ENCODE measurements at places on chromosomes 7 and 10. TPM values are rescaled to one million over a fixed set of nuclear protein-coding genes. Genes with fewer than 3 reads are reported as not detected.

- H3K27me3 ChIP-seq: no peaks in the 10 kb centered on the region
- no peak overlapping the region for H3K4me3 ChIP-seq
- DNase-seq: no peak
- no peaks in the 10 kb centered on the region for H3K36me3 ChIP-seq
Observed at GRCh38 chr10:69885379-69886013, 83.8 kb downstream of the COL13A1 start.

Gene TUBAL3
- not detected for total RNA-seq

Gene BEND7
- total RNA-seq: 25.8 TPM

Gene WDFY4
- total RNA-seq: 10.1 TPM

Gene SKAP2
- 21.7 TPM for total RNA-seq

DNA sequence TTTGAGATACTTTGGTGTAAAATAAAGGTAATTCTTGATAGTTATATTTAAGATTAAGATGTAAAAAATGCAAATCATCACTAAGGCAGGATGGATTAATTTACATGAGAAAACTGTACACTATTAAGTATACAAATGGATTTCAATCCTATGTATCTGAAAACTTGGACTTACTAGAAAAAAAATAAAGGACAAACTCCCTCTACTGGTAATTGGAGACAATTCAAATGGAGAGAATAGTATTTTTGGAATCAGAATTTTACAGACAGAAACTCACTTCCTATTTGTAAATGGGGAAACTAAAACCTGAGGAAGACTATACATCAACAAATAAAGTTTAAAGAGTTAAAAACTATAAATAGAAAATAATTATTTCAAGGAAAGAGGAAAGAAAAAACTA is 62.6 kb downstream of the CUL2 start:
- peaks cover 49% of the 10 kb centered on the region for H3K36me3 ChIP-seq
- H3K4me3 ChIP-seq: no peak overlapping the region
- H3K27ac ChIP-seq: no peak overlapping the region
- H3K4me1 ChIP-seq: no peaks in the 10 kb centered on the region
- H3K27me3 ChIP-seq: no peaks in the 10 kb centered on the region

Gene GATA3
- 3.8 TPM for total RNA-seq

DNA sequence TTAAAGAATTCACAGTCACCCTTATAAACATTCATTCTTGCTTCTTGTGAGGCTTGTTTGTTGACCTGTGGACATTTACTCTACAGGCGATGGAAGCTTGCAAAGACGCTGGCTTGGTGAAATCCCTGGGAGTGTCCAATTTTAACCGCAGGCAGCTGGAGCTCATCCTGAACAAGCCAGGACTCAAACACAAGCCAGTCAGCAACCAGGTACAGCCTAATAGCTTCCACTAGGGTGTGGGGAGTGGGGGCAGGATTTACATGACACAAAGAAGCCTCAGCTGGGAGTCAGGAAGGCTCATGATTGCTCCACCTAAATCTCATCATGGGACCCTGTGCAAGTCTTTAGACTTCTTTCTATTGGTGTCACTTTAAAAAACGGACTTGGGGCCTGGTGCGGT is 29.0 kb downstream of the AKR1D1 start:
- H3K4me3 ChIP-seq: no peak overlapping the region
- no peak overlapping the region for H3K27ac ChIP-seq
- DNase-seq: no peak
- H3K36me3 ChIP-seq: no peaks in the 10 kb centered on the region
- no peaks in the 10 kb centered on the region for H3K4me1 ChIP-seq

- H3K27ac ChIP-seq: no peak overlapping the region
- DNase-seq: no peak
- H3K27me3 ChIP-seq: no peaks in the 10 kb centered on the region
Observed at GRCh38 chr10:16853201-16853600, 36.0 kb upstream of the RSU1 start.

Gene VENTX
- total RNA-seq: 6.1 TPM

Gene PLEKHA1
- 78.4 TPM for total RNA-seq

Gene RNF32
- total RNA-seq: 1.1 TPM

Gene AZGP1
- 35.6 TPM for total RNA-seq

DNA sequence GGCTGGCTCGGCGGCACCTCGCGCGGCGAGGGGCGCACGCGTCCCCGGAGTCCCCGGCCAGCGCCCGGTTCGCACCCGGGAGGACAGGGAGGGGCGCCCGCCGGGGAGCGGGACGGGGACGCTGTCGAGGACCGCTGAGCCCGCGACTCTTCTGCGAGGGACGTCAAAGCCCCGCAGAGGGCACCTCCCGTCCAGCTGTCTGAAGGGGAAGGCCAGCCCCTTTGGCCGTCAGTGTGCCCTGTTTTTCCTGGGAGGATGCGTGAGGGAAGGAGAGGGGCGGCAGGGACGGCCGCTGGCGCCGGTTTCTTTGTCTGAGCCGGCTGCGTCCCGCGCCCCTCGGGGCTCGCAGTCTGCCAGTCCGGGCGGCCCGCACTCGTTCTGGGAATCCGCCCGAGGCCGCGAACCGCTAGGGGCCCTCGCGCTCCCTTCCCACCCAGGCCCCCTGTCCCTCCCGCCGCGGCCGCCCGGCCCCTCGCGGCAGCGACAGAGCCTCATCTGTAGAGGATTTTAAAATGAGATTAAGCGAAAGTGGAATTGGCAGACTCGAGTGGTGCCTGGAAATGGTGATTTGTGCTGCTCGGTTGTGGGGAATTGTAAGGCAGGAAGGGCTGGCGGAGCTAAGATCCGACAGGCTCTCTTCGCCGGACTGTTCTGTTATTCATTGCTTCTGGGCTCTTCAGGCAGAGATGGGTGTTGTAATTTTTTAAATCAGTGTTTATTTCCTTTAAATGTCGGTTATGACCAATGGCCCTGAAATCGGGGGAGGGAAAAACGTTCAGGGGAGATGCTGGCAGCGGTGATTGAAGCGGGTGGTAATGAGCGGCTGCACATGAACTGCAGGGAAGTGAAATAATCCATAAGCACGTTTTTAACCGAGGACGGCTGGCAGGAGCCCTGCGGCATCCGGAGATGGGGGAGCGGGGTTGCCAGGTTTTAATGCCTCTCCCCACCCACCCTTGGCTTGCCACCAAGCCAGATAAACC is 618 bp upstream of the RELN start:
- no peaks in the 10 kb centered on the region for H3K27me3 ChIP-seq
- H3K27ac ChIP-seq: no peak overlapping the region
- no peak for DNase-seq
- H3K36me3 ChIP-seq: no peaks in the 10 kb centered on the region
- peak overlapping the region; percentile 47 for H3K4me3 ChIP-seq
- H3K4me1 ChIP-seq: peaks cover 17% of the 10 kb centered on the region

DNA sequence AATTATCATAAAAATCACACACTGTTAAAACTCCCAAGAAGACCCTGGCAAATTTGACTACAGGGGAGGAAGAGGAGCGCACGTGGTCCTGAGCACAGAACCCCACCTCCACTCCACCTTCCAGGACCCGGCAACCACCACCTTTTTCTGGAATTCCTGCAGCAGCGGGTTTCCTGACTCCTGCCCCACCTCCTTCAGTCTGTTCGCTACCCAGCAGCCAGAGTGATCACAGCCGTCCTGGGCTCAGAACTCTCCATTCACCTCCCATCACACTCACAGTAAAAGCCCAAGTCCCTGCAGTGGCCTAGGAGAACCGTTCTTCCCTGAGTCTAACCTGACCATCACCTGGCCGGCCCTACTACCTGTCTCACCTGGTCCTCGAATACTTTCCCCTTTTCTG is 107.4 kb upstream of the FAM204A start:
- H3K27ac ChIP-seq: no peak overlapping the region
- no peak overlapping the region for H3K4me3 ChIP-seq
- no peak for DNase-seq
- no peaks in the 10 kb centered on the region for H3K36me3 ChIP-seq
- H3K27me3 ChIP-seq: no peaks in the 10 kb centered on the region

GRCh38 chr7:94324380-94325121 is 70.1 kb upstream of the COL1A2 start:
- no peak overlapping the region for H3K4me3 ChIP-seq
- DNase-seq: no peak
- H3K36me3 ChIP-seq: no peaks in the 10 kb centered on the region
- H3K27ac ChIP-seq: no peak overlapping the region
